ENCODE measurements at places on chromosomes 5 and 9.

GRCh38 chr5:31807789-31808540 lies 169.0 kb downstream of the PDZD2 start:
- no peaks in the 10 kb centered on the region for H3K4me1 ChIP-seq
- no peak overlapping the region for H3K27ac ChIP-seq
- no peaks in the 10 kb centered on the region for H3K36me3 ChIP-seq
- H3K27me3 ChIP-seq, result peaks cover 50% of the 10 kb centered on the region
- no peak overlapping the region for H3K4me3 ChIP-seq

GRCh38 chr9:132249123-132249522 lies 87.3 kb downstream of the NTNG2 start:
- peaks cover 26% of the 10 kb centered on the region for H3K27me3 ChIP-seq
- no peak for DNase-seq
- H3K4me1 ChIP-seq, result no peaks in the 10 kb centered on the region
- no peak overlapping the region for H3K27ac ChIP-seq

GRCh38 chr5:174678107-174678506 lies 46.3 kb upstream of the MSX2 start:
- no peak overlapping the region for H3K4me3 ChIP-seq
- no peak overlapping the region for H3K27ac ChIP-seq
- no peak for DNase-seq
- no peaks in the 10 kb centered on the region for H3K36me3 ChIP-seq
- peaks cover 13% of the 10 kb centered on the region for H3K27me3 ChIP-seq

- H3K27me3 ChIP-seq, result peaks cover 8% of the 10 kb centered on the region
- no peaks in the 10 kb centered on the region for H3K4me1 ChIP-seq
- no peak overlapping the region for H3K4me3 ChIP-seq
- no peak overlapping the region for H3K27ac ChIP-seq
Observed at GRCh38 chr5:128228008-128228407, 144.4 kb downstream of the SLC12A2 start.

DNA sequence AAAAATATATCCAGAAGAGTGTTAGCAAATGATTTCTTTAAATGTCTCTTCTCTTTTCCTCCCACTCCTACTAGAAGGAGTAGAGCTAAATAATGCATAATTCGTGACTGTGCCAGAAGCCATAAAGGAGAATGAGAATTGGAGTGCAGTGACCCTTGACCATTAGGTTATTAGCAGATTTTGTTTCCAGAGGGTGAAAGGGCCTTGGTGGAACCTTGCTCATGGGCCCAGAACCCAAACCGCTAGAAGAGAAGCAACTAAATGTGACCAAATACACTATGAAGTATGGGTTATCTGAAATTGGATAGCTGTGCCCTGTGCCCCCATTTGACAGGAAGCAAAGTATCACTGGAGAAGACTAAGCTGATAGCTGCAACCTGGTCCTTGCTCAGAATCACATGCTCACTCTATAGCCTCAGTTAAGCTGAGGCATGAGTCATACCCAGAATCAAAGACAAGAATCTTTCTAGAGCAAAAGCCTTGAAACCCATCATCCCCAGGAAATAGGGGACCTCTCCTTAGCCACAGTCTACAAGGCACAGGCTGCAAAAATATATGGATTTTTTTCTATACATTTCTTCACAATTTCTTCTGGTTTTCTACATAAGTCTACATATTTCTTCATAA lies 36.3 kb downstream of the CAPSL start:
- no peak overlapping the region for H3K27ac ChIP-seq
- no peaks in the 10 kb centered on the region for H3K27me3 ChIP-seq
- H3K36me3 ChIP-seq, result no peaks in the 10 kb centered on the region
- no peaks in the 10 kb centered on the region for H3K4me1 ChIP-seq

GRCh38 chr9:82170866-82171265 lies 182.3 kb downstream of the SPATA31D1 start:
- DNase-seq, result no peak
- no peak overlapping the region for H3K27ac ChIP-seq
- no peak overlapping the region for H3K4me3 ChIP-seq
- peaks cover 8% of the 10 kb centered on the region for H3K4me1 ChIP-seq

GRCh38 chr5:104612005-104612404 lies 1049.4 kb upstream of the NUDT12 start:
- H3K27ac ChIP-seq, result no peak overlapping the region
- H3K27me3 ChIP-seq, result no peaks in the 10 kb centered on the region
- no peaks in the 10 kb centered on the region for H3K36me3 ChIP-seq
- H3K4me3 ChIP-seq, result no peak overlapping the region
- H3K4me1 ChIP-seq, result no peaks in the 10 kb centered on the region

DNA sequence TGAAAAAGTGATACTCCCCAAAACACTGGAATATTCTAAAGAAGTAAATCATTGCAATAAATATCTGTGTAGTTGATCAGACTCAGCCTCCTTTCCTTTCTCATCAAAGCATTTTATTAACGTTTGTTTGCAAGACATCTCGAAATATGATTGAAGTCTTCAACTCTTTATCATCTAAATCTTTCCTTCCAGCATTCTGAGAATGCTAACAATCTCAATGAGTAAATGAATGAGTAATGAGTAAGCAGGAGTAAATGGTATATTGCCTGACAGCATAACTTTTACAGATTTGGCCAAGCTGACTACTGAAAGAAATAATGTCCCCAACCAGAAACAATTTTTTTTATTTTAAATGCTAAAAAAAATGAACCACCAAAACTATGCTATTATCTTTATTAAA lies 157.1 kb downstream of the SLCO4C1 start:
- no peak for DNase-seq
- no peaks in the 10 kb centered on the region for H3K27me3 ChIP-seq
- no peak overlapping the region for H3K4me3 ChIP-seq
- no peak overlapping the region for H3K27ac ChIP-seq
- no peaks in the 10 kb centered on the region for H3K36me3 ChIP-seq

- peaks cover 53% of the 10 kb centered on the region for H3K4me1 ChIP-seq
- H3K4me3 ChIP-seq, result no peak overlapping the region
- peak; percentile 44 for DNase-seq
- H3K27ac ChIP-seq, result peak overlapping the region; percentile 4
Observed at GRCh38 chr5:150615141-150615699, 25.2 kb upstream of the SYNPO start.
